Activated naive CD4-positive, alpha-beta T cell (primary cell): ENCODE measurements at places on chromosomes 2 and 18.

DNA sequence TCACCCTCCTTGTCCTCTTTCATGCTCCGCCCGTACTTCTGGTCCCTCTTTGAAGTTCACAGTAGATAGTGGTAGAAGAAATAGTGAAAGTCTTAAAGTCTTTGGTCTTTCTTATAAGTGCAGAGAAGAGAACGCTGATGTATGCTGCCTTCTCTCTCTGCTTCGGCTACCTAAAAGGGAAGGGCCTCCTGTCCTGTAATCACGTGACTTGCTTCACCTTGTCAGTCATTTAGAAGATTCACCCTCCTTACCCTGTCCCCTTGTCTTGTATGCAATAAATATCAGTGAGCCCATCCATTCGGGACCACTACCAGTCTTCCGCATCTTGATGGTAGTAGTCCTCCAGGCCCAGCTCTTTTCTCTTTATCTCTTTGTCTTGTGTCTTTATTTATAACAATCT lies 144.6 kb downstream of the ARL4C start:
- DNase-seq, result no peak

DNA sequence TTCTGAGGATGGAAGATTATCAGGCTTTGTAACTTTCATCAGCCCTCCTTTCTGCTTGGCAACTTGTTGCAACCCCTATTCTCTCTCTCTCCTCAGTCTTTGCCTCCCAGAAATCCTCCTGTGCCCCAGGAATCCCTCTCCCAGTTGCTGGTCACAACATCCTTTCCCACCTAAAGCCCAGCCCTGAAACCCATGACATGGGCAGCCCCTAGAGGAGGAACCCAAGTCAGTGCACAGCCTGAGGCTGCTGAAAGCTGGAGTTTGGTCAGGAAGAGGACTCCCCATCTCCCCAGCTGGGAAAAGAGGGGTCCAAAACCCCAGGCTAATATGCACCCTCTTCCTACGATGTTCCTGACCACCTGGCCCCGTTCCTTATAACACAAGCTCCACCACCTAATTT lies 29.5 kb downstream of the PKDCC start:
- DNase-seq, result no peak

DNA sequence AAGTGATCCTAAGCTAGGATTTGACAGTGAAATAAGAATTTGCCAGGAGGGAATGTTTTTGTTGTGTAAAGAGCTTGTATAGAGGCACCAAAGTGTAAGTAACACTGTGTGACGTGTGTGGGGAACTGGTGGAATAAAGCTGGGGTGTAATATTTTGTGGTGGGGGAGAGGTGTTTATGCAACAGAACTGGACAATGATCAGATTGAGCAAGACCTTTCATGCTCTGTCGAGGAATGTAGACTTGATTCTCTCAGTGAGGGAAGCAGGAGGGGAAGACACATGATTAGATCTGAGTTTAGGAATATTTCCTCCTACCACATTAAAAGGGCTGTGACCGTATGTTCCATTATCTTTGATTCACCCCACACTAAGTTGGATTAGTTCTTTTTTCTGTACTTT lies 43.6 kb downstream of the EFEMP1 start:
- DNase-seq, result no peak

- DNase-seq, result no peak
Measured at GRCh38 chr2:16333681-16334080, 332.0 kb downstream of the CYRIA start.

- DNase-seq, result no peak
Measured at GRCh38 chr2:74221604-74222299, 23.3 kb downstream of the MTHFD2 start.

DNA sequence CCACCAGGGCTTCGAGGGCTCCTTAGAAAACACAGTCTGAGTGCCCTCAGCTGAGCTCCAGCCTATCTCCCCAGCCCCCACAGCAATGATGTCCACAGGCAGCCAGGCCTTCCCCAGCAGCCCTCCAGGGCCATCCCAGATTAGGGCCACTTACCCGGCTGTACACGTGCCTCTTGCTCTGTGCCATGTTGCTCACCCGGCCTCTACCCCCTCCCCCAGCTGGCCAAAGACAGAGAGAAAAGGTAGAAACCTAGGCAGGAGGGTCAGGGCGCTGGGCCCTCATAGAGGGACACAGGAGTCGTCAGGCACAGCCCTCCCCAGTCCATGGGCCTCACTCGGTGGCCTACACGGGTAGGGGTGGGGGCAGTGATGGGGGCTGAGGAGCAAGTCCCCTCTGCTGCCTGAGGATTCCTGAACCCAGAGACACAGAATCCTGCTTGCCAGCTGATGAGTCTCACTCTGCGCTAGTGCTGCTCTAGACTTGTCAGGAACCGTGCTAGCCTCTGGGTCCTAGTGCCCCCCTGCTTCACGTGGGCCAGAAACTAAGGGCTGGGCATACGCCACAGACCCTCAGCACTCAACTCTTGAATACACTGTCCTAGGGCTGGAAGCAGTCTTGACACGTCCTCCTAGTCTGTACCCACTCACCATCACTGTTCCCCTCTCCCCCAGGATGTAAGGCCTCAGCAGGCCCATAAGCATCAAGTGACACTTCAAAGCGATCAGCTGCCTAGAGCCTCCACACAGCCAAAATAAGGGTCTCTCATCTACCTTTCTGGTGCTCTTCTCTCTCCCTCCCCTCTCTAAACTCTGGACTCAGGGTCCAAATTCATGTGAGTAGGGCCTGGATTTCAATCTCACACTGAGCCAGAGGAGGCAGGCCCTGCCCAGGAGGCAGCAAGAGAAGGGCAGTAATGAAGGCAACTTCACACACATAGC lies at the start of gene DCTN1:
TSS of gene DCTN1 (minus strand) at position 461 of the 939 bp plus-strand sequence. CDS start at position 187, 274 bp downstream.
- no peak for DNase-seq

GRCh38 chr2:226932443-226932842 lies 96.6 kb downstream of the RHBDD1 start:
- DNase-seq, result no peak

DNA sequence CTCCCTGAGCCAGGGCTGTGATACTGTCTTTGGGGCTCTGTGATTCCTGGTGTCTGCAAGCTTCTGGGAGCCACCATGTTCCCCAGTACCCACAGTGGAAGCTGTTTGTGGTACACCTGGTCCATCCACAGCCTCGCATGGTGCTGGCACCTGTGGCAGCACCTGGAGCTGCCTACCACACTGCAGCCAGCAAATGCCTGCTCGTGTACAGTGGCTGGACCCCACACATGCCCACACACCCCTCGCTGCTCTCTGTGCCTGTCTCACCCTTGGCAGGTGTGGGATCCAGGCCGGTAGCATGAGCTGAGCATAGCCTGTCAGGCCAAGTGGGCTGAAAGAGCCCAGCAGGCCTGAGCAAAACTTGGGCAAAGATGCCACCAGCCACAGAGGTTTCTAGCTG lies 41.8 kb upstream of the CSRNP3 start:
- DNase-seq, result no peak
